ENCODE measurements at places on chromosomes 7 and 10.

DNA sequence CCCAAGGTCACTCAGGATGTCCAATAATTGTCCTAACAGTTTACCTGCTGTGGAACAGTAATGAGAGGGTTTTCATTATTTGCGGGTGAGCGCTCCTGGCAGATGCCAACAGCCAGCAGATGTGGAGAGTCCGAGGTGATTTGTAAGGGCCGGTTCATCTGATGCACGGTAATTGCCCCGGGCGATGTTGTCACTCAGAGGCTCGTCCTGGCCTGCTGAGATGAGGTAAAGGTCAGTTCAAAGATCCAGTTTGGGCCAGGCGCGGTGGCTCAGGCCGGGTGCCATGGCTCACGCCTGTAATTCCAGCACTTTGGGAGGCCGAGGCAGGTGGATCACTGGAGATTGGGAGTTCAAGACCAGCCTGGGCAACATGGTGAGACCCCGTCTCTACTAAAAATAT is 16.9 kb downstream of the LHPP start:
- no peak for DNase-seq

DNA sequence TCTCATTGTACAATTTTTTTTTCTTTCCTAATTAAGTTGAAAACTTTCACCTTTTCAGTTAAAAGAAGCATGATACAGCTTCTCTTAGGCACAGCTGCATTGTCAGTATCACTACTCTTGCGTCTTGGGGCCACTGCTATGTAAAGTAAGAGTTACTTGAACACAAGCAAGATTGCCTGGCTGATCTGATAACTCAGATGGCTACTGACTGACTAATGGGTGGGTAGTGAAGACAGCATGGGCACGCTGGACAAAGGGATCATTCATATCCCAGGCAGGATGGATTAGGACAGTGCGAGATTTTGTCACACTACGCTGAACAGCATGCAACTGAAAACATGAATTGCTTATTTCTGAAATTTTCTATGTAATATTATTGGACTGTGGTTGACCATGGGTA is 11.6 kb upstream of the ADAMTS14 start:
- DNase-seq = no peak

DNA sequence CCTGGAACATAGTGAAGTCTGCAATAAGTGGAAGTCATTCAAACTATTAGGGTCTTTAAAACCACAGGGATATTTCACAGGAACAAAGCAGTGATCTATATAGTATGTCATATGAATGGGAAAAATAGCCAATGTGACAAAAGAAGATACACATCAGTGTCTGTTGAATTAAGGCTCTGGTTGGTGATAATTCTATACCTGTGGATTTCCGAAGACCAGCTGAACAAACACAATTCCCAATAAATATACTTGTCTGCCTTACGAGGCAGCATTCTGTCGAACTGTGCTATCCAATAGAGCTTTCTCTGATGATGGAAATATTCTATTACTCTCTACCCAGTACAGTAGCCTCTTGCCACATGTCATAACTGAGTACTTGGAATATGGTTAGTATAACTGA is 55.9 kb upstream of the CAV2 start:
- no peak for DNase-seq

DNA sequence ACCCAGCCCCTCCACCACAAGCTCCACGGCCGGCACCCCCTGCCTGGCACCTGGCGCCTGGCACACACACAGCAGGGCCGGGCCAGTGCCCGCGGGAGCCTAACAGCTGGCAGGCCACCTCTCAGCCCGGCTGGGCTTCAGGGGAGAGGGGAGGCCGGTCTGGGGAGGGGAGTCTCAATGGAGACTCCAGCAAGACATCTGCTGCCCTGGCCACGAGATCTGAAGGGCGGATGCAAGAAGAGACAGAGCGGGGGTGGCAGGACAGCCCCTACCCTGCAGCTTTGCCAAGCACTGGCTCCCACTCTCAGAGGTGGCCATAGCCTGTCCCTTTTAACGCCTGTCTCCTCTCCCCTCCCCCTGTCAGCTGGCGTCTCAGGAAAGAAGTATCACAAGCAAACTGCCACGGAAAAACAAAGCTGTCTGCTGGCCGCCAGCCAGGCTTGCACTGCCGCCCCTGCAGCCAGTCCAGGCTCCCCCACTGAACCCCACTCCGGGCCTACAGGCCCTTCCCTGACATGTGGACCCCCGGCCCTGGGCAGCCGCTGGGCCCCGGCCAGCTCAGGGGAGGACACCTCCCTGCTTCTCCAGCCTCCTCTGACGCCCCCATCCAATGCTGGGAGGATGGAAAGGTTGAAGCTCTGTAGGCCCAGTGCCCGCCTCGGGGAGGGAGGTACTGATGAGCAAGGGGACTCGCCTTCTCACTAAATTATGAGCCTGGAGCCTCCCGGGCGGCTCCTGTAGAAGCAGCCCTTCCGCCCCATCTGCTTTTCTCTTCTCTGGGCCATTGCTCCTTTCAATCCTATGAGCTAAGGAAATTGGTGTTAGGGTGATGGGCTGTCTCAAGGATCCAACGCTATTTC is 178.4 kb downstream of the ARHGAP12 start:
- DNase-seq = no peak

DNA sequence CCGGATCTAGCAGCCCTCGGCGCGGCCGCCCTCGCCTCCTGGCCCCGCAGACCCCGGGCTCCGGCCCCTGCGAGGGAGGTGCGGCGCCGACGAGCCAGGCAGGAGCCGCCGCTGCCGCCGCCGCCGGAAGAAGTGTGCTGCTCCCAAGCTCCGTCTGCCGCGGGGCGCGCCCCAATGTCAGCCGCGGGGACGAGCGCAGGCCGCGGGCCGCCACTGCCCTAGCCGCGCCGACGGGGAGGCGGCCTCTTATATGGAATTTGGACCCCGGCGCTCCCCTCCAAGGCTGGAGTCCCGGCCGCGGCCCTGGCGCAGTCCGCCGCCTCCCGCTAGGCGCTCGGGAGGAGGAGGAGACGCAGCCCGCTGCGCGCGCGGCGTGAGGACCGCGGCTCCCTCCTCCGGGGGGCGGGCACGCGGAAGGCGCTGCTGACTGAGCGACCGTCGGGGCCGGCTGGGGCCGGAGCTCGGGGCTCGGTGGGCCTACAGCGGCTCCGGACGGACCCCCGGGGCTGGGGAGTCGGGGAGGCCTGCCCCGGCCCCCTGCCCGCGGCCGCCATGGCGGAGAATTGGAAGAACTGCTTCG is at the start of gene TRIM8:
TSS of gene TRIM8 (plus strand) at position 414 of the 580 bp plus-strand sequence. CDS start at position 553, 139 bp downstream.
- DNase-seq = no peak

GRCh38 chr7:26367219-26367711 is 75.6 kb downstream of the SNX10 start:
- DNase-seq = no peak

DNA sequence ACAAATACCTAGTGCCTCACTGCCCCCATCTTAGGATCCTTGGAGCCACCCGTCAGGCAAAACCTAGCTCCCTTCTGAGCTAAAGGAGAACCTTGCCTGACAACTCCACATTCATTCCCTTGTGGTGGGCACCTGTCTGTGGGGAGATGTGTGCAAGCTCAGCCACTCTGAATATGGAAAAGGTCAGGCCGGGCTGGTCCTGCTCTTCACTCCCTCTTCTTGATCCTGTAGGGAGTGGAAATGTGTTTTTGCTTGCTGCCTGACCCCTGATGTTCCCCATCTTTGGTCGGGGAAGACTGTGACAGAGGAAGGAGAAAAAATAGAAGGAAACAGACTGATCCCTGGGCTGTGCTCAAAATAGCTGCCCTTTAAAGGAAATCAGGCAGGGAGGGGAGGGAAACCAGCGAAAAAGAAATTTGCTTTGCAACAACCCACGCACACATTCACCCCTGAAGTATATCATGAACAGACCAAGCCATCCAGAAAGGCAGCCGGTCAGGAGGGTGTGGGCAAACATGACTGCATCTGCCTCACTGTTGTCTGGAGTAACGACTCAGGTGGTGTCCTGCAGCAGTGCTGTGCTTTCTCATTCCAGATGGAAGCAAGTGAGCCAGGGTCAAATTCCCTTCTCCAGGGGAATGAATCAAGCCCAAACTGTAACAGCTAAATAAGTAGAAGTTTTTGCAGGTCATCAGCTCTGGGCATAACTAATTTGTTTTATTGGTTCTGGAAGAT is 74.0 kb downstream of the SCRN1 start:
- DNase-seq = no peak

GRCh38 chr7:63114371-63114985 is 884.2 kb upstream of the ZNF722 start:
- no peak for DNase-seq

GRCh38 chr10:104339469-104340110 is 1.3 kb upstream of the ITPRIP start:
- no peak for DNase-seq

DNA sequence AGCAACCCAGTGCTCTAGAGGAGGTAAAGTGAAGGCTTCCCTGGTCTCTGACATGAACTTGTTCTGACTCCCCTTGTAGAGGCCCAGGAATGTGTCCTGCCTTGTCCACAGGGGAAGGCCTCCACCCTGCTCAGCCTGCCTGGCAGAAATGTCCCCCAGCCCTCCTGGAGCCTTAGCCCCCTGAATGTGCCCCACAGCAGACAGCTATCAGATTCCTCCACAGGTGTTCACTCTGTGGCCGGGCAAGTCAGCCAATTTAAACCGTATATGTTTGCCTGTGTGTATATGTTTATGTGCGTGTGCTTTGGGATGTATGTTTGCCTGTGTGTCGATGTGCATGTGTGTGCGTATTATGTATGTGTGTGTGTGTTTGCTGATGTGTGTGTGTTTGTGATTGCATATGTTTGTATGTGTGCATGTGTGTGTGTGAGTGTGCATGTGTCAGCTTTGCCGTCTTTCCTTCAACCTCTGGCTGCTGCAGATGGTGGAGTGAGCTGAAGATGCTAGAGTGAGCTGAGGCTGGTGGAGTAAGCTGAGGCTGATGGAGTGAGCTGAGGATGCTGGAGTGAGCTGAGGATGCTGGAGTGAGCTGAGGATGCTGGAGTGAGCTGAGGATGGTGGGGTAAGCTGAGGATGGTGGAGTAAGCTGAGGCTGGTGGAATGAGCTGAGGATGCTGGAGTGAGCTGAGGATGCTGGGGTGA is 68.9 kb upstream of the ANTXRL start:
- DNase-seq = no peak

DNA sequence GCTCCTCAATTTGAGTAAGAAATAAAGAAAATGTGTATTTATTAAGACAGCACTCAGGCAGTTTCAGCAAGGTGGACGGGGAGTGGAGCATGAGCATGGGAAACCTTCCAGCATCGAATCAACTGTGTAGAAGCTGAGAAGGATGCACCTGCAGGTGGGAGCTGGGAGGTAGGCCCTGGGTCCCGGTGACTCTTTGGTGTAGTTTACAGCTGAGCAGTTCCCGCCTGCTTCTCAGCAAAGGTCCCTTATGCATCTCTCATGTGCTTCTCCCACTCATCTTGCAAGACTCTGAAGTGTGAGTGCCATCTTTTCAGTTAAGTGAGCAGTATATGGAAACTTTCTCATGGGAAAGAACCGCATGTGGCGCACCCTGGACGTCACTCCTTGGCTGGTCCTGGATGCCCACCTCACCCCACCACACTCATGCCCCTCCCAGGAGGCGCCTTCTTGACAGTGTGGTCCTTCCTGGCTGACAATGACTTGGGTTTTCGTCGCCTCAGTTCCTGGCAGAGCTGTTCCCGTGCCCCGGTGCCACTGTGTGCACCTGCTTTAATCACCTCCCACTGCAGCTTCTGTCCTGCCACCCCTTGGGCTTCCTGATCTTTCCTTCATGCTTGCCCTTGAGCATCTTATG is 19.8 kb upstream of the PURB start:
- DNase-seq = no peak

DNA sequence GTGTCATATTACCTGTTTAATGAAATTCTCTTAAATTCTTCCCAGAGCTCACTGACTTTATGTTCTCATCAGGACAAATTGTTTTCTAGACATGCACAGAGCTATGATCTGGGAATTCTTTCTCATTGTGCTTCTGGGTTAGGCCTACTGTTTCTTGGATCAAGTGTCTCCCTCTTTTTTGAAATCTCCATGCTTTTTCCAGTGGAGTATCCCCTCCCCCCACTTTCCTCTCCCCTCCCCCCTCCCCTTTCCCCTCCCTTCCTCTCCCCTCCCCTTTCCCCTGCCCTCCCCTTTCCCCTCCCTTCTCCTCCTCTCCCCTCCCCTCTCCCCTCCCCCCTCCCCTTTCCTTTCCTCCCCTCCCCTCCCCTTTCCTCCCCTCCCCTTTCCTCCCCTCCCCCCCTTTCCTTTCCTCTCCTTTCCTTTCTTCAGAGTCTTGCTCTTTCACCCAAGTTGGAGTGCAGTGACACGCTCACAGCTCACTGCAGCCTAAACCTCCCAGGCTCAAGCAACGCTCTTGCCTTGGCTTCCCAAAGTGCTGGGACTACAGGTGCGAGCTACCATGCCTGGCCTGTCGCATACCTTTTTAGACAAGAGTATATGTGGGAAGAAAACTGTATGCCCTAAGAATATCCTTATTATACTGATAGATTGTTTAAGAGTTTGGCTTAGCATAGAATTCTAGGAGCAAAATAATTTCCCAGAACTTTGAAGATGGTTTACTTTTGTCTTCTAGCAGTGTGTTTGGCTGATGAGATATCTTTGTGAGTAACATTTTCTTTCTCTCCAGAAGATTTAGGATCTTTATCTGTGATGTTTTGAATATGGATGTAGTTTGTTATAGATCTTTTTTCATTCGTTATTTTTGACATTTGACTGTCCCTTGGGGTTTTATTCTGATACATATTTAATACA is 2.5 kb downstream of the DYNC2I1 start:
- peak; percentile 40 for DNase-seq

DNA sequence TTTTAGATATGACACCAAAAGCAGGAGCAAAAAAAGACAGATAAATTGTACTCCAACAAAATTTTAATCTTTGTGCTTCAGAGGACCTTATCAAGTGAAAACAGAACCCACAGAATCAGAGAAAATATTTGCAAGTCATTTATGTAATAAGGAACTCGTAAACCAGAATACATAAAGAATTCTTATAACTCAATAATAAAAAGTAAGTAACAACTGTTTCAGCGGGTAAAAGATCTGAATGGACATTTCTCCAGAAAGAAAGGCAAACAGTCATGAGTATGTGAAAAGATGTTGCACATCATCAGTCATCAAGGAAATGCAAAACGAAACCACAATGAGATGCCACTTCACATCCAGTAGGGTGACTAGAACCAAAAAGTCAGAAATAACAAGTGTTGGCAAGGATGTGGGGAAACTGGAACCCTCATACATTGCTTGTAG is 167.7 kb upstream of the KCTD7 start:
- DNase-seq = no peak

GRCh38 chr7:86149024-86149665 is 494.6 kb upstream of the GRM3 start:
- no peak for DNase-seq
